ENCODE measurements at places on chromosomes 3 and 15.

GRCh38 chr3:44136421-44136820, 105.3 kb upstream of the TOPAZ1 start:
- no peak for DNase-seq

- DNase-seq: no peak
Measured at GRCh38 chr3:142626971-142627370, 30.8 kb downstream of the PLS1 start.

GRCh38 chr3:107414325-107414964, 37.2 kb downstream of the CCDC54 start:
- no peak for DNase-seq

DNA sequence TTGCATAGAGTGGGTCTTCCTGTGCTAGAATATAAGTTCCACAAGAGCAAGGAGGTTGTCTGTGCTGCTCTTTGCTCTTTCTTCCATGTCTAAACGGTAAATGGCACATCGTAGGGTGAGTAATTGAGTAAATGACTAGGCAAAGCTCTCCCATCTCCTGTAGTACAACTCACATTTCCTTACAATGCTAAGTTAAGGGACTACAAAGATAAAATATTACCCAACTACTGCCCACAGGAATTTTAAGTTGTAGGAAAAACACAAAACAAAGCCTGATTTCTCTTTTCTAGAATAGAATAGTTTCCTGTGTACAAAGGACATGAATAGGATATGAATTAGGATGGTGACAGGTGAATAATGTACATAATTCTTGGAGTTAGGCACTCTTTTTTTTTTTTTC, 19.9 kb upstream of the LRIG1 start:
- no peak for DNase-seq

DNA sequence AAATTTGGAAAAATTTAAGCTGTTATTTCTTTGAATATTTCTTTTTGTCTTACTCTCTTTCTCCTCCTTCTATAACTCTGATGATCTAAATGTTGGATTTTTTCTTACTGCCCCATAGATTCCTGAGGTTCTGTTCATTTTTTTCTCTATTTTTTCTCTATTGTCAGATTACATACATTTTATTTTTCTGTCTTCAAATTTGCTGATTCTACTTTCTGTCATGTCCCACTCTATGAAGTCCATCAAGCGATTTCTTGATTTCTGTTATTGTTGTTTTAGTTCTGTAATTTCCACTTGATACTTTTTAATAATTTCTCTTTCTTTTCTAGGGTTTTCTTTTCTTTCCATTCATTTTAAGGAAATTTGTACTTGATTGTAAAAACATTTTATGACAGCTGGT, 83.7 kb upstream of the THRB start:
- DNase-seq: no peak

GRCh38 chr15:101048581-101049030, 129.4 kb downstream of the LRRK1 start:
- no peak for DNase-seq

DNA sequence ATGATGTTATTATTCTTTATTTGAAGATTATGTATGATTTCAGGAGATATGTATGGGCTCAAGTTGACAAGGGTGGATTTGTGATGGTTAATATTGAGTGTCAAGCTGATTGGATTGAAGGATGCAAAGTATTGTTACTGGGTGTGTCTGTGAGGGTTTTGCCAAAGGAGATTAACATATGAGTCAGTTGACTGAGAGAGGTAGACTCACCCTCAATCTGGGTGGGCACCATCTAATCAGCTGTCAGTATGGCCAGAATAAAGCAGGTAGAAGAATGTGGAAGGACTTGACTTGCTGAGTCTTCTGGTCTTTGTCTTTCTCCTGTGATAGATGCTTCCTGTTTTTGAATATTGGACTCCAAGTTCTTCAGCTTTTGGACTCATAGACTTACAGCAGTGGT, 973.7 kb downstream of the MCTP2 start:
- DNase-seq: no peak

GRCh38 chr3:46557814-46558183, 8.3 kb downstream of the LRRC2 start:
- DNase-seq: no peak

DNA sequence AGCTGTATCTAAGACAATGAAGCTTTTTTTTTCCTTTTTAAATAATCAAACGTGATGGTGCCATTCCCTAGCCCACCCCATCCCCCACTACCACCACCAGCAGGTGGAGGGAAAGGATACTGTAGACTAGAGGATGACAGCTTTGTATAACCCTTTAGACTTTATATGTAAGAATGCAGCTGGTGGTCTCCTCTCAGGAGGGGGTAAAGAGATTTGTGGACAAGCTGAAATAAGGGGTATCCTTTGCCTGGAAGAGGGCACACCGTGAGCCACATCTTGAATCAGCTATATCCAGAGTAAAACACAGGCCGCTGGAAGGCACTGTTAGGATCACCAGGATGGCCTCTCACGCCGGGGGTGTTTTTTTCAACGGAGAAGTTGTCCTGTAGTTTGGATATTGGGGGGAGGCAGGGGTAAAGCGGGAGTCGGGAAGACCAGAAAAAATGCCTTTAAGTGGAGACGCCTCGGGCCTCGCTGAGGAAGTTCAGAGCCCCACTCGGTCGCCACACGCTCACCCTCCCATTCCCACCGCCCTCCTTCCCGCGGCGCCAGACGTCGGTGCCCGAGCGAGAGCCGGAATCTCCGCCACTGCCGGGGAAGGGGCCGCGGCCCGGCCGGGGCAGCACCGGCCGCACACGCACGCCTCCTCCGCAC, 986 bp downstream of the KPNA4 start:
- DNase-seq: no peak

DNA sequence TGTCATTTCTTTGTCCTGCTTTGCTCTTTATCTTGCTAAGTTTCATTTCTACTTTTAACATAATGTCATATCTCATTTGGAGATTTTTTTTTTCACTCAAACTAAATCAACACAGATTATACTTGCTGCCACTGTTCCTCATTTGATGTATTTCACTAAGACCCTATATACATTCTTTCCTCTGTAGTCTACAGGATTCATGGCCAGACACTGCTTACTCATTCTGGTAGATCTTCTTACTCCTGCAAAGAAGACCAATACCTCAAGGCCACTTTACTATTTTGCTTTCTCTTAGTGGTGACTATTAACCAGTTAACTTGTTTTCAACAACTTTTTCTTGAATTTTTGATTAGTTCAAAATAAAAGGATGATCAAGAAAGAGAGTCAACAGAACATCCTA, 26.6 kb downstream of the SLC24A5 start:
- DNase-seq: no peak

DNA sequence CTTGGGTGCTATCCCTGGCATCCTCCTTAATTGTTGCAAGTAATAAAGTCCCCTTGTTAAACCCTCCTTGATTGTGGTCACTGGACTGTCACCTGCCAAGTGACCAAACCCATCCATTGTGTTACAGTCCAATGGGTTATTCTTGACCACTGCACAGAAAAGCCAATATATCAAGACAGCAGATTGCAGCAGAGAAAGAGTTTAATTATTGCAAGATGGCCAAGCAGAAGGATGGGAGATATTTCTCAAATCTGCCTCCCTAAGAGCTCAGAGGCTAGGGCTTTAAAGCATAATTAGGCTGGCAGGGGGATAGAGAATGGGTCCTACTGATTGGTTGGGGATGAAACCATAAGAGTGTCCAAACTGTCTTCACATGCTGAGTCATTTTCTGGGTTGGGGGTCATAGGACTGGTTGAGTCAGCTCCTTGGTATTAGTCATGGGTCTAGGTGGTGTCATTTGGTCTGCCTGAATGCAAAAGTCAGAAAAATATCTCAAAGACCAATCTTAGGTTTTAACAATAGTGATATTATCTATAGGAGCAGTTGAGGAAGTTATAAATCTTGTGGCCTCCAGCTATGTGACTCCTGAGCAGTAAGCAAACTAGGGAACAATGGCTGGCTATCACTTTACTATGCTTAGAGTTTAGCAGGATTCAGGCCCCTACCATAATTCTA, 19.1 kb upstream of the XYLB start:
- DNase-seq: no peak

DNA sequence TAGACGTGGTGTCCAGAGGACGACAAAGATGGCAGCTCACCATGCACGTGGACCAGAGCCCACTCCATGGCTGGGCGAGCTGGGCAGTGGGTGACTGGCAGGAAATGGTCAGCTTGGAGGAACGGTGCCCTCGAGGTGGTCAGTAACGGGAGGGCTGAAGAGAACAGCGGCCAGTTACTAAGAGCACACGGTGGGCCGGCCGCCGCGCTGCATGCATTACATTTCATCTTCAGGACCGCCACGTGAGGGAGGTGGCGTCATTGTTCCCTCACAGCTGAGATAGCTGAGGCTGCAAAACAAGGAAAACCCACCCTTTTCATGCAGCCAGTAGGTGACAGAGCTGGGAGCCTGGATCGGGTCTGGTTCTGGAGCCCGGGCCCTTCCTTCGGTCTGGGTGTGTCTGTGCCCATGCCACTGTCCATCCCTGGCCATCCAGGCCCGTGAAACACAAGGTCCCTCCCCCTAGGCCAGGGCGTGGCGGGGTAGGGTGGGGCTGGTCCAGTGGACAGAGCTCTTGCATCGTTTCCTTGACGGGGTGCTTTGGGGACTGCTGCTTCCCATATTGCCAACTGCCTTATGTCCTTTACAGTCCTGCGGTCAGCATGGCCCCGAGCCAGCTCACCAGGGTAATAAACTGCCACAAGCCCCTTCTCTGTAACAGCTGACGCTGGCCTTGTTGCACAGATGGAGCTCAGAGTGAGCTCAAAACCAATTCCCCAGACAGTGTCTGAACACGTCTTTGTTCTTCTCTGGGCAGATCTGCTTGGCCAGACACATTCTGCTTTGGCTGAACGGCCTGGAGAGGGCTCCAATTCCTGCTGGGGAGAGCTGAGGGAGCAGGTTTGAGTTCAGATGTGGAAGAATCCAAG, 51.8 kb downstream of the RGMA start:
- DNase-seq: no peak

GRCh38 chr3:195169011-195169649, 101.8 kb downstream of the XXYLT1 start:
- DNase-seq: peak; percentile 18

- DNase-seq: no peak
Measured at GRCh38 chr15:59111251-59111650, 6.3 kb downstream of the CCNB2 start.

GRCh38 chr3:71726146-71726545, 944 bp upstream of the EIF4E3 start:
- DNase-seq: no peak

DNA sequence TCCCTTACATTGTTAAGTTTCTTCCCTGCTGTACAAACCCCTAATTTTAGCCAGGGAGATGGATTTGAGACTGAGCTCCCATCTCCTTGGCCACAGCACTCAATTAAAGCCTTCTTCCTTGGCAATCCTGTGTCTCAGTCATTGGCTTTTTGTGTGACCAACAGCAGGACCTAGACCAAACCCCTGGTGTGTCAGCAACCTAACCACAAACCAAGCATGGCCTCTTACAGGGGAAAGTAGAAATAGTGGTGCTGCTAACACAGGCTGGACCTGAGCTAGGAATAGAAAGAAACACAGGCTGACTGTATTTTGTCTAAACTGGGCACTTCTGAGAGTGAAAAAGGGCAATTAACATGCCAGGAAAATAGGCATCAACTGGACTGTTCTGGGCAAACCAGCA, 37.9 kb downstream of the PPCDC start:
- no peak for DNase-seq

DNA sequence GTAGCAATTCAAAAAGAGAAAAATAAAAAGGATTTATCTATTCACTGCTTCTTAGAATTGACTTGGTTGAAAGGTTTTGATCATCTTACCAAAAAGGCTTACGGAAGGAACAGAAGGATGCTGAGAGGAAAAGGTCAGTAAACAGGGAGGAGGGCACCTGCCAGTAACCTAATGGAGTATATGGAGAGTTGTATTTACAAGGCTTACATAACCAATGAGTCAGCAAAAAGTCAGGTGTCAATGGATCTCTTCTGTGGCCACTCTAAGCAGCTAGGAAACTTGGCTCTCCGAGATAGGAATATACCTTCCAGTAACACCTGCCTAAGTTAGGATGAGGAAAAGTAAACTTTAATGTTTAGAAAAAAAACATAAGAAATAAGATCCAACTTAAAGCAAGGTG, 80.5 kb upstream of the PLXND1 start:
- DNase-seq: no peak

DNA sequence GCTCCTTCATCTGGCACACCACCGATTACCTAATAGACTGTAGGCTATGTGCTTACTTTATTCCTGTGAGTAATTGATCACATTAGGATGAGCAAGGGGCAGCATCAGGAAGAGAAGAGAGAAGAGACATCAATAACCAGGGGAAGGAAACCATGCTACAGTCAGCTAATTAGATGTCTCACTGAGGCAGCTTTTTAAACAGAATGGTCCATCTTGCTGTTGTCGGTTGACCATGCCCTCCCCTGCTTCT, 278.4 kb downstream of the RPLP1 start:
- no peak for DNase-seq

DNA sequence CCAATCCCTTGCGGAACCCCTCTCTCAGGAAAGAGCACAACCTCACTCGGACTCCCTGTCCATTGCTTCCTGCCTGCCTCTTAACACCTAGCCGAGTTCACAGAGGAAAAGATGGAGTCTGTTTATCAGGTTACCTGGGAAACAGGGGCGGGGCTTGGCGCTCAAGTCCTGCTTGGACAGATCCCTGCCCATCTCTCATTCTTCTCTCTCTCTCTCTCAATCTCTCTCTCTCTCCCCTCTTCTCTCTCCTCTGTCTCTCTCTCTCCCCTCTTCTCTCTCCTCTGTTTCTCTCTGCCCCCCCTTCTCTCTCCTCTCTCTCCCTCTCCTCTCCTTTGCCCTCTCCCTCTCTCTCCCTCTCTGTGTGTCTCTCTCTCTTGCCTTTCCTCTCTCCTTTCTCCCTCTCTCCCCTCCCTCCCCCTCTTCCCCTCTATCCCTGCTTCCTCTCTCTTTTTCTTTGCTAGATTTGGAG, at the start of gene EFHB:
TSS of gene EFHB (minus strand) at position 120 of the 469 bp plus-strand sequence. CDS start 199 bp downstream, outside the sequence.
- DNase-seq: no peak

All from activated CD4-positive, CD25-positive, alpha-beta regulatory T cell treated with anti-CD3 and anti-CD28 coated beads, Interleukin-2, amount 50 U/mL, for 72 hours (primary cell).